Stimulated activated naive CD8-positive, alpha-beta T cell treated with anti-CD3 and anti-CD28 coated beads, Interleukin-15, Interleukin-2, amounts not matched to agents 100 U/mL and 50 U/mL, for 24 hours (primary cell): ENCODE measurements at places on chromosomes 16 and 17.

DNA sequence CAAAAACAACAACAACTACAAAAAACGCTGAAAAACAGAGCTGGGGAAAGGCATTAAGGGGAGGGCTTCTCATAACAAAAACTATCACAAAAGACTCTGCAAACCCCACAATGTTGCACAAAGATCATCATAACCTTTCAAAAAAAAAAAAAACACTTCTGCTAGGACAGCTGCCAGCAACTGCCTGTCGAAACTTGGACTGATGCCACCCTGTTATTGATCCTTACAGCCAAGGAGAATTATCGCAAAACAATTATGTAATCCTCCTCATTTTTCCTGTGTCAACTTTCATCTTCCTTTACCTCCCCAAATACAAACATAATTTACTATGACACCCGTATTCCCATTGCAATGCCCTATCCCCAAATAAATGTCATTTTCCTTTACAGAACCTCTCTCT lies 9.3 kb downstream of the CCDC40 start:
- no peak for DNase-seq

DNA sequence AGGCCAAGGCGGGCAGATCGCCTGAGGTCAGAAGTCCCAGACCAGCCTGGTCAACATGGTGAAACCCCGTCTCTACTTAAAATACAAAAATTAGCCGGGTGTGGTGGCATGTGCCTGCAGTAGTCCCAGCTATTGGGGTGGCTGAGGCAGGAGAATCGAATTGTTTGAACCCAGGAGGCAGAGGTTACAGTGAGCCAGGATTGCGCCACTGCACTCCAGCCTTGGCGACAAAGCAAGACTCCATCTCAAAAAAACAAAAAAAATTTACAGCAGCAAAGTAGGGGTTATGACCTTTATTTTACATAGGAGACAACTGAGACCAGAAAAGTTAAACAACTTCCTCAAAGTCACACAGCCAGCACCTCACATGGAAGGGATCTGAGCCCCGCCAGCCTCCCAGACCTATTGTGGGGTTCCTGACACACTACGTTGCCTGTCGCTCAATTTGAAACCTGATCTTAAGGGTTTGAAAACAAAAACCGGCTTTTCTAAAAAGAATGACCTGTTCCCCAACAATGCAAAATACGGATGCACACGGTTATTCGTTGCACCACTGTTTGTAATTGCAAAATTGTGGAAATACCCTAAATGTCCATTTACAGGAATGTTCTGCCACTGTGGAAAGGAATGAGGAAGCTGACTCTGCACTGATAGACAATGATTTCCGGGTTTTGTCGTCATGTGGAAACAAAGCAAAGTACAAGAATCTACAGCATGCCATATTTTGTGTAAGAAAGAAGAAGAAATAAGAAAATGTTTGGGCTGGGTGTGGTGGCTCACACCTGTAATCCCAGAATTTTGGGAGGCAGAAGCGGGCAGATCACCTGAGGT lies 77.2 kb downstream of the CNGB1 start:
- no peak for DNase-seq

- no peak for DNase-seq
Observed at GRCh38 chr17:45753645-45754225, 30.4 kb upstream of the CRHR1 start.

- DNase-seq: no peak
Observed at GRCh38 chr16:70705056-70705455, 19.2 kb upstream of the MTSS2 start.

DNA sequence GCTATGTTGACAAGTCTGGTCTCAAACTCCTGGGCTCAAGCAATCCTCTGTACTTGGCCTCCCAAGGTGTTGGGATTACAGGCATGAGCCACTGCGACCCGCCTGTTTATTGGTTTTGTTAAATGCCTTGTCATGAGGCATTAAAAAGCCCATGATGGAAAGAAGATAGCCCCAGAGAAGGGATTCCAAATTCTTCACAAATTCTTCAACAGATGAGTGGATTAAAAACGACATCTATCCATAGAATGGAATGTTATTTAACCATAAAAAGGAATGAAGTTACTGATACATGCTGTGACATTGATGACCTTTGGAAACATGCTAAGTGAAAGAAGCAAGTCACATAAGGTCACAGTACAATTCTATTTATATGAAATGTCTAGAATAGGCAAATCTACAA lies 4.7 kb downstream of the SGF29 start:
- no peak for DNase-seq

DNA sequence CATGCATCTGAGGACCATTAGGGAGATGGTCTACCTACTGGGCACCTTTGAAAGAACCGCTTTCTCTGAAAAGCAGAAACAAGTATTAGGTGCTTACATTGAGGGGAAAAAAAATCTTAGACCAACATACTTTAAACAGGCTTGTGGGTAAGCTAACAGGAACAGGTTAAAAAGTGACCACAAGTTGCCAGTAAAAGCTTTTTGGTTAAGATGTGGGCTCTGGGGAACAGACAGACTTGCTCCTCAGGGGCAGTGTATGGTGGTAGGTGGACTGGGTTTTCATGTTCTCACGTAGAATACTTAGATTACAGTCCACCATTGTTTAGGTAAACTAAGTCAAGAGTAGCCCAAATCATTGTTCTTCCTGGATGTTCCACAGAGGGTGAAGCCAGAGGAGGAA lies 41.2 kb downstream of the REXO5 start:
- DNase-seq: no peak

GRCh38 chr17:7132511-7133094 lies 18.0 kb upstream of the ASGR2 start:
- peak; percentile 38 for DNase-seq

DNA sequence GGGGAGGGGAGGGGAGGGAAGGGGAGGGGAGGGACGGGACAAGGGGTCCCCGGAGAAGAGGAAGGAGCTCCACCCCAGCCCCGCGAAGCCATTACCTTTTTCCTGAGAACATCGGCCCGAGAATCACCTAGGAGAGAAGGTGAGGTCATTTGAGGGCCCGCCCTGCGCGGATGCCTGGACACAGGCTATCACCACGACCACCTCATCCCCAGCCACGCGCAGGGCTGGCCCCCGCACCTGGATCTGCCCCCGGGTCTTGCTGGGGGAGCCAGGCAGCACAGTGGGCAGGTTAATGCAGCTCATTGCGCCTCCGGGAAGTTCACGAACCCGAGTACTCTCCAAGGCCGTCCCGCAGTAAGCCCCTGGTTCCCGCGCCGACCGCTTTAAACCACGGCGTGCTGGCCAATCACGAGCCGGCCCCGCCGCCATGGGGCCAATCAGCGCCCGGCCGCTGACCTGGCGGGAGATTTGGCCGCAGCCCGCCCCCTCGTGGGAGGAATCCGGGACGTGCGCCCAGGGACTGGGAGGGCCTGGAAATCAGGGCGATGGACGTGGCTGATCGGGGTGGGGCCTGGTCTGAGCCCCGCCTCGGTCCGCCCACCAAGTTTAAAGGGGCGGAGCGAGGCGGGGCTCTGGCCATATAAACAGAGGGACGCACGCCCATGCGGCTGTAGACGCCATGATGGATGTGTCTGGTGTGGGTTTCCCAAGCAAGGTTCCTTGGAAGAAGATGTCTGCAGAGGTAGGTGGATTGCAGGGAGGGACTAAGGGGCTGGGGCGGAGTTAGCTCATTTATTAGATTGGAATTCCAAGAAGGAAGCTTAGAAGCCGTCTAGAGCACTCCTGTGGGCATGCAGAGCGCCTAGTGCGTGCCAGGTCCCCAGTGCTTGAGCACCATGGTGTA lies at the start of the genes AFMID and TK1:
AFMID (plus strand) TSS at position 671 of the 904 bp plus-strand sequence; CDS start at position 680, 9 bp downstream.
TK1 (minus strand) TSS at position 361 of the 904 bp plus-strand sequence; CDS start at position 303, 58 bp downstream.
- DNase-seq: peak; percentile 99

DNA sequence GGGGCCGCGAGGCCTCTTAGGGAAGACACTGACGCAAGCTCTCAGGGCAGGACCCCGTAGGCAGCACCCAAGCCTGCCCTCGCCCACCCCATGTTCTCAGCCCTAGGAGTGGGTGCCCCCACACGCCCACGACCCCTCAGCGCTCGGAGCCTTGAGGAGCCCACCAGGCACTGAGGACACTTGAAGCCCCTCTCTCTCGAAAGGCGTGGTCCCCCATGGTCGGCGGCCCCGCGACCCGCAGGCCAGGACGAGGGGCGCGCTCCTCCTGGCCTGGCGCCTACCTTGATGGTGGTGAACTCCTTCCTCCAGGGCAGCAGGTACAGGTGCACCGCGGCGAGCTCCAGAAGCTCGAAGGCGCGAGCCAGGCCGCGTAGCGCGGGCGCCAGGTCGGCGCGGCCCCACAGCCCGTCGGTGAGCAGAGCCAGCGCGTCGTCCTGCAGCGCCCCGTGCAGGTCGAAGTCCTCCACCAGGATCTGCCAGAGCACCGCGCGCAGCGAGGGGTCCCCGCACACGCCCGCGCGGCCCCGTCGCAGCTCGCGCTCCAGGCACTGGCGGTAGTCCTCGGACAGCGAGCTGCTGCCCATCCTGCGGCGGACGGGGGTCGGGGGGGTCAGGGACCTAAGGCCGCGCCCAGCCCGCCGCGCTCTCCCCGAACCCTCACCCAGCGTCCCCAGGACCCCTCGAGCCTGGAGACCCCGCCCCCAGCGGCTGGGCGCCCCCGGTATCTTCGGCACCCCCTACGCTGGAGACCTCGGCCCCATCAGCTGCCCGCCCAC lies 668 bp downstream of the SPATA2L start:
- DNase-seq: peak; percentile 65

GRCh38 chr17:28686296-28686695 lies 24.3 kb downstream of the SUPT6H start:
- no peak for DNase-seq

DNA sequence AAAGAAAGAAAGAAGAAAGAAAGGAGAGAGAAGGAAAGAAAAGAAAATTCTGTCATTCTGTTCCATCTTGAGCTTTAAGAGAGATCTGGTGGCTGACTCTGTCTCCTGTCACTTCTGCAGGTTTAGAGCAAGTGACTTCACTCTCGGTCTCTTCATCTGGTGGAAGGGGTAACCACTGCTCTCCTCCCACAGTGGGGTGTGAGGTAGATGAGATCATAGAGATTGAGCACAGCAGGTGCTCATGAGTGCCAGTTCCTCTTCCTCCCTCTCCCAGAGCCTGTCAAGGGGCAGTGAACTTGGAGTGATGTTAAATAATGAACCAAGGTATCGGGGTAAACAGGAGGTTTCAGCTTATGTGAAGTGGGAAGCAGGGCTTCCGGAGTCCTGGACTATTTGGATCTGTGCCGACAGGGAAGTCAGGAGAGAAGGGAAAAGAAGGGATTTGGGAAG lies 47.7 kb downstream of the BEAN1 start:
- peak; percentile 42 for DNase-seq

DNA sequence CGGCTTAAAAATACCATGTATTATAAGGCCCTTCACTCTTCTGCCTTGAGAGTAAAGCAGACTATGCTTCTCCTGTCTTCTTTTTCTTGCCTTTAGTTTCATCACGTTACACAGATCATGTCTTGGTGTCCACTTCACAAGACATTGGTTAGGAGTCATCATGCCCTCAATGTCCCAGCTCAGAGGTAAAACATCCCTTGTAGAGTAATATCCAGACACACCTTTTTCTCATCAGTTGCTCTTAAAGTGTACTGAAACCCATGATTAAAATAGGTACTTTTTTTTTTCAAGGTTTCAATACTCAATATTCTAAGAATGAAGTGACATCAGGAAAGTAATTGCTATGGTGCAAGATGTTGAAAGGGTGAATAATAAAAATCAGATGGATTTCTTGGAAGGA lies 267.8 kb downstream of the PMP22 start:
- DNase-seq: no peak

- no peak for DNase-seq
Observed at GRCh38 chr16:74261068-74261467, 35.5 kb upstream of the PSMD7 start.

DNA sequence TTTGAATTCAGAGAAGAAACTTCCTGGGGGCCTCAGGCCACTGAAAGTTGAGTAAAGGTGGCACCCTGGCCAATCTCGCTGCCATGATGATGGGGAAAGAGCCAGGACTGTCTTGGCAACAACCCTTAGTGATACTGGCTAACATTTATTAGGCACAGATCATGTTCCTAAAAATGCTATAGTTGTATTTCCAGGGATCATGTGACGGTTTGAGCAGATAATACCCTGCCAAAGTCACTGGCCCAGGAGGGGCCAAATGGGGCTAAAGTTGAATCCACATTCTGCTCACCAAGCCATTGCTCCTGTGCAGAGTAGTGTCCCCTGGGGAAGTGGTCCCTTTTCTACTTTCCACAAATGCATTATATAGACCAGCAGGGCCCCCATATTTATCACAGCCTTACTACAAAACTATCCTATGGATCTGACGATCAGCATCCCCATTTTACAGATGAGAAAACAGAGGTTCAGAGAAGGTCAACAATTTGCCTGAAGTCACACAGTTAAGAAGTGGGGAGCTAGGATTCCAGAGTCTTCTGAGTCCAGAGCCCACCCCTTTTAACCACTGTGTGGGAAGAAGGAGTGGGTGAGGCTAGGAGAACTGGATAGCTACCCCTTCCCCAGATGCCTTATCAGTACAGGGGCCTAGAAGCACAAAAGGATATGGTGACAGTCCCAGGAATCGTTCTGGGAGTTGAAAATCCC lies 300.0 kb upstream of the IRX3 start:
- DNase-seq: no peak

- DNase-seq: no peak
Observed at GRCh38 chr16:17360693-17361122, 110.1 kb downstream of the XYLT1 start.

GRCh38 chr17:79029327-79030009 lies 5.5 kb downstream of the C1QTNF1 start:
- no peak for DNase-seq

GRCh38 chr17:4881761-4882555 lies 17.4 kb upstream of the C17orf107 start:
- DNase-seq: peak; percentile 76

DNA sequence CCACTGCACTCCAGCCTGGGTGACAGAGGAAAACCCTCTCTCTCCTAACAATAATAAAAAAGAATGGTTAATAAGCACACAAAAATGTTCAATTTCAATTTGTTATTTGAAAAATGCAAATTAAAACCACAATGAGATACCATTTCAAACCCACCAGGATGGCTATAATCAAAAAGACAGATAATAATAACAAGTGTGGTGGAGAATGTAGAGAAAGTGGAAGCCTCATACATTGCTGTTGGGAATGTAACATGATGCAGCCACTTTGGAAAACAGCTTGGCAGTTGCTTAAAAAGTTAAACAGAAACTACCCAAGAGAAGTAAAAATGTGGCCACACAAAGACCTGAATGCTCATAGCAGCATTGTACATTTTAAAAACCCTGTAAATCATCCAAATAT lies 51.8 kb upstream of the MAP3K14 start:
- DNase-seq: no peak

DNA sequence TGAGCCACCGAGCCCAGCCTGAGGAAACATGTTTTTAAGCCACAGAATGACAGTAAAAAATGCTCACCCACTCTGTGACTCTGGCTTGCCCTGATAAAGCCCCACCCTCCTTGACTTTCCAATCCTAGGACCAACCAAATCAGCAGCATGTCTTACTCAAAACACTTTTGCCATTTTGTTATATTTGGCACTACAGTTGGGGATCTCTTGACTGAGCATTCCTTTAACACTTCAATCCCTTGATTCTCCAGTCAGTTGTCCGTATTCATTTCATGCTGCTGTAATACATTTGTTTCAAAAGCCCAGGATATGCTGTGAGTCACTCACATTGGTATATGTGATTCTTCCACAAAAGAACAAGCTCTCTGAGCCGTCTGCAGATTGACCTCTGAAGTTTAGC lies 8.2 kb downstream of the MYH3 start:
- no peak for DNase-seq
